ENCODE measurements at places on chromosomes 16 and 17. TPM values are rescaled to one million over a fixed set of nuclear protein-coding genes. Genes with fewer than 3 reads are reported as not detected.

DNA sequence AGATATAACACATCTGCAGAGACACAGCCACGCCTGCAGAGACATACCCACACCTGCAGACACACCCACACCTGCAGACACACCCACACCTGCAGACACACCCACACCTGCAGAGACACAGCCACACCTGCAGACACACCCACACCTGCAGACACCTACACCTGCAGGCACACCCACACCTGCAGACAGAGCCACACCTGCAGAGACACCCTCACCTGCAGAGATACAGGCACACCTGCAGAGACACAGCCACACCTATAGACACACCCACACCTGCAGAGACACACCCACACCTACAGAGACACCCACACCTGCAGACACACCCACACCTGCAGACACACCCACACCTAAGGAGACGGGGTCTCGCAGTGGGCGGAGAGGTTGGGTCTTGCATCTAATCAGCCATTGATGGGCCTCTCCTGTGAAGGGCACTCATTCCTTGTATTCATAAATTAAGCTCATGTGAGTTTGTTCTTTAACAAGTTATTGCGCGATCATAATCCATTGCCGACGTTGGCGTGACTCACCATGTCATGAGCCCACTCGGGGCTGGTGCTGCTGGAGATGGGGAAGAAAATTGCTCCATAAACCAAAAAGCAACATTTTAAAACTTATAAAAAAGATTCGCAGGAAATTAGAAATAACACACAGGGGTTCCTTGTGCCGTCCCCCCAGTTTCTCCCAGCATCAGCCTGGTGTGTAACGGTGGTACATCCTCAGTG lies 28.9 kb upstream of the CDH15 start:
- DNase-seq = no peak

- DNase-seq = no peak
Observed at GRCh38 chr17:50629902-50630301, 4.8 kb upstream of the ABCC3 start.

DNA sequence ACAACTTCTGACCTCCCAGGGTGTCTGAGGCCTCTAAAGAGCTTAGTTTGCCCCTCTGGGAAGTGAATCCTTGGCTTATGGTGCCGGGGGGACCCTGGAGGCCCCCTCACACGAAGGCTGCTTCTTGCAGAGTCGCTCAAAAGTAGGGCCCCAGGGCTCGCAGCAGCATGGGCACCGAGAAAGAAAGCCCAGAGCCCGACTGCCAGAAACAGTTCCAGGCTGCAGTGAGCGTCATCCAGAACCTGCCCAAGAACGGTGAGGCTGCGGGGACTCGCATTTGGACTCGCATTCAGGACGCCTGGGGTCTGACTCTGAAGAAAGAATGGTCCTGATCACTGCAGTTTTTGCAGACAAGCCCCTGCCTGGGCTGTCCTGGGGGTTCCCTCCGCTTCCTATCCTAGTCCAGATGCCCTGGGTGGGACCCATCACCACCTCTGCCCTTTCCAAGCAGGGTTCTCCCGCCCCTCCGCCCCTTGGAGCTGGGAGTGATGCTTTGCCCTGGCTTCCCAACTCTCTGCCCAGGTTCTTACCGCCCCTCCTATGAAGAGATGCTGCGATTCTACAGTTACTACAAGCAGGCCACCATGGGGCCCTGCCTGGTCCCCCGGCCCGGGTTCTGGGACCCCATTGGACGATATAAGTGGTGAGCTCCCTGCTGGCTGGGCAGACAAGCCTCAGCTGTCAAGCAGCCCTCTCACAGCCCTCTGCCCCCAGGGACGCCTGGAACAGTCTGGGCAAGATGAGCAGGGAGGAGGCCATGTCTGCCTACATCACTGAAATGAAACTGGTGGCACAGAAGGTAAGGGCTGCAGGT lies 698 bp downstream of the ACBD4 start:
- DNase-seq = no peak

Gene TBC1D3H
- not detected for total RNA-seq

DNA sequence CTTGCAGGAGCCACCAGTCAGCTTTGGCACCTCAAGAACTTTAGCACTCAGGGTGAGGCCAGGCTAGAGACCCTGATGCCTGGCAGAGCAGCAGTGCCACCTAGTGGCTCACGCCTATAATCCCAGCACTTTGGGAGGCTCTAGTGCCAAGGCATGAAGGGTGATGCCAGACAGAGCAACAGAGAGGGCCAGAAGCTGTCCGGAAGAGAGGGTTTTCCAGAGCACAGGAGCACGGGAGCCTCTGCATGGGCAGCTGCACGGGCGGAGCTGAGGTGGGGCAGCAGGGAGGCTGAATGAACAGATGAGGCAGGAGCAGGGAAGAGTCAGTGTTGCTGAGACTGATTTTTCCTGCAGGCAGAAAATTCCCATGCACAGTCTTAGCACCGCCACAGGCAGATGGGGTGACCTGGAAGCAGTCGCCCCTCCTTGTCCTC lies 38.9 kb downstream of the MYH3 start:
- DNase-seq = peak; percentile 42

DNA sequence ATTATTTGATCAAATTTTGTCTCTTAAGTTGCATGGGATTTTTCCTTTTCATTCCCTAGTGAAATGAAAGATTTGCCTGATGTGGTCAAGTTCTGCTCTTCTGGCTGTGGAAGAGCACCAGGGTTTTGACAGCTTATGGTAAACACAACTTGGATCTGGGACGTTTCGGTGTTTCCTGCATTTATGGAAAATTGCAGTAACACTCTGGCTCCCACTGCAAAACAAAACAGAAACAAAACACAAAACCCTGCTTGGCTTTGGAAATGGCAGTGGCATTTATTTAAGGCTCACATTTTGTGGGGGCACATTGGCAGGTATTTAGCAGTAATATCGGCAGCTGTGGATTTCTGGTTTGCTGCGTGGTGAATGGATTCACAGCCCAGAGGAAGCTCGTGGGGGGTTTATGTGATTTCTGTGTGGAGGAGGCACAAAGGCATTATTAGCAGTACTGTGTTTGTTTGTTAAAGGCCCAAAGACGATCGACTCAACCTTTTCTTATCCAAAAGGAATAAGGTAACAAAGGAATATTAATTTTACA lies 377.8 kb downstream of the SNX29 start:
- no peak for DNase-seq

- no peak for DNase-seq
Observed at GRCh38 chr17:60766778-60767190, 89.1 kb downstream of the BCAS3 start.

GRCh38 chr17:10737168-10737622 lies 7.4 kb upstream of the TMEM220 start:
- DNase-seq = peak; percentile 10
